ENCODE measurements at places on chromosomes 11 and 22.

DNA sequence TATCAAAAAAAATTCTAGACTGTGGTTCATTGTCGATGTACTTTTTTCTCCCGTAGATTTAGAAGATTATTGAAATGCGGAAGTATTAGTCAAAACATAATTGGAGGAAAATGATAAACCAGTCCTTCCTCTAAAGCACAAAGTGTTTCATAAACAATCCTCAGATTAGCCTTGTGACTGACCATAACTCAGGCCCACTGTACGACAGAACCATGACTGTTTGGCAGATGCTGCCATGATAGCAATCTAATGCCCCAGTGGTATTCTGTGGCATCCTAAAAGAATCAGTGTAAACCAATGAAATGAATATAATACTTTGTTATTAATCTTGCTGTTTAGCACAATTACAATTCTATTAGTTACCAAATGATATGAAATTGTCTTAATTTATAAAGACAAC, 127.0 kb upstream of the CTSC start:
- no peak for DNase-seq

GRCh38 chr22:19760058-19760950, at the start of gene TBX1:
Gene TBX1 (plus strand): TSS chr22:19760778. CDS start chr22:19760844, 66 bp downstream.
- no peak for DNase-seq

DNA sequence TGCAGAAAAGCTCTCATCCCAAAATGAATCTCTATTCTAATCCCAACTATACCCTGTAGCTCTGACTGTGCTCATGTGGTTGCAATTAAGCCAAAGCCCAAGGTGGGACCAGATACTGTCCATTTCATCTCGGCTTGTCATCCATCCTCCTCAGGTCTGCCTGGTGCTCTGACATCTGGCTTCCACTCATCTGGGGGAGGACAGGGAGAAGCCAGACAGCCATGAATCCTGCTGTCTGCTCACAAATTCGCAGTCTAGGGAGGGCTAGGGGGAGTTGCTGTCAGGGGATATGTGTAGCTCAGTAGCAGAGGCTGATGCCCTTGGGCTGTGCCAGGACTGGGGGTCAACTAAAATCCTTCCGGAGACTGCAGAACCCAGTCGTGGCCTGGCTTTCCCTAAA, 167.1 kb downstream of the ETS1 start:
- no peak for DNase-seq

DNA sequence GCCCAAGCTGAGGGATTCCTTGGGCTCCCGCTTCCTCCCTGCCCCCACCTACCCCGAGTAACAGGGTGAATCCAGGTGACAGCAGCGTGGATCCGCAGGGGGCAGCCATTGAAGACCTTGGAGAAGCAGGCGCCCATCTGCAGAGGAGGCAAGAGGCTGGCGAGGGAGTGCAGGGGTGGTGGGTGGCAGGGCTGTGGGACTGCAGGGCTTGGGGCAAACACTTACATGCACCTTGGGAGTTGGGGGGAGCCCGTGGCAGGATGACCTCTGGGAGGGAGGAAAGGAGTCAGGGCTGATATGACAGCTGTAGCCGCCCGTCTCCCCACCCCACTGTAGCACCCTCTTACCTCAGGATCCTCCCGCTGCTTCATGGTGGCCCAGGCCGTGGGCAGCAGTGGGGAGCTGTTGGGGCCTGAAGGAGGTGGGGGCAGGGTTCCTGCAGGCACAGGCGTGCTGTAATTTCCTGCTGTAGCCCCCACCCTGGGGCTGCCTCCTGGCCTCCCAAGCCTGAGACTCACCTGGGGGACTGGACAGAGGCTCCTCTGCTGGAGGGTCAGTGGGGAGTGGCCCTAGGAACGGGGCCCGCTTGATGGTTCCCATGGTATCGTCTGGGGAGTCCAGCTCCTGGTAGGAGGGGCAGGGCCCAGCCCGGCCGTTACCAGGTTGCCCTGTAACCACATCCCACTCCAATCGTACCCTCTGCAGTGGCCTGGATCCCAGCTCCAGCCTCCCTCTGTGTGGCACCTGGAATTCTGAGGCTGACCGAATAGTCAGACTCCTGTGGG, 6.1 kb downstream of the MAP4K2 start:
- DNase-seq = no peak

DNA sequence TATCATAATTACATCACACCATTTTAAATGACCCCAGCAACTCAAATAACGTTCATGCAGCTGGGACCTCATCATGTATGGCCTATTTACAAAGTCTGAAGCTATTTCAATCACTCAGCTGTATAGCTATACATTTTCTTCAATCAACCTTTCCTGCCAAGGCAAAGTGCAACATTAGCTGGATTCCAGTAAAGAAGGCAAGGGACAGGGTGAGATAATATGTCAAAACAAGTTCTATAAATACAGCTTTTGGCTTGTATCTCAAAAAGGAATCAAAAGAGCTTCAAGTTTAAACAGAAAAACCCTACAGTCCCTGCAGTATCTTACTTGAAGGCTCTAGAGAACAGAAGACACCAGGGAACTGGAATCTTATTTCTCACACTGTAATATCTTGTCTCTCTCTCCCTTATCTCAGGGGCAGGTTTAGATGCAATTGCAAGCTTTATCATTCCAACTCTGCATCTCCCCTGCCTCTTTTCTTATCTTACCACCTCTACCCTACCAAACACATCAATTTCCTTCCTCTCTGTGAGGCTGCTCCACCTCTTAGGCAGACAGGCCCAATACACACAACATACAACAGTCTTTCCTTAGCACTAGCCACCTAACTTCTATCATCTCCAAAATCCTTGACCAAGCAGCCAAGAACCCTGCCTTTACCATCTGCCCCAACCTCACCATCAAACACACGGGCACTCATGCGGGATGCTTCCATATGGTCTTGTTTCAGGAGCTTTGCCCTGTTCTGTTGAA, 34.5 kb downstream of the CELF1 start:
- peak; percentile 44 for DNase-seq

- DNase-seq = no peak
Observed at GRCh38 chr11:117833401-117833891, 8.9 kb upstream of the FXYD2 start.

- no peak for DNase-seq
Observed at GRCh38 chr11:41222236-41222635, 237.2 kb downstream of the LRRC4C start.

DNA sequence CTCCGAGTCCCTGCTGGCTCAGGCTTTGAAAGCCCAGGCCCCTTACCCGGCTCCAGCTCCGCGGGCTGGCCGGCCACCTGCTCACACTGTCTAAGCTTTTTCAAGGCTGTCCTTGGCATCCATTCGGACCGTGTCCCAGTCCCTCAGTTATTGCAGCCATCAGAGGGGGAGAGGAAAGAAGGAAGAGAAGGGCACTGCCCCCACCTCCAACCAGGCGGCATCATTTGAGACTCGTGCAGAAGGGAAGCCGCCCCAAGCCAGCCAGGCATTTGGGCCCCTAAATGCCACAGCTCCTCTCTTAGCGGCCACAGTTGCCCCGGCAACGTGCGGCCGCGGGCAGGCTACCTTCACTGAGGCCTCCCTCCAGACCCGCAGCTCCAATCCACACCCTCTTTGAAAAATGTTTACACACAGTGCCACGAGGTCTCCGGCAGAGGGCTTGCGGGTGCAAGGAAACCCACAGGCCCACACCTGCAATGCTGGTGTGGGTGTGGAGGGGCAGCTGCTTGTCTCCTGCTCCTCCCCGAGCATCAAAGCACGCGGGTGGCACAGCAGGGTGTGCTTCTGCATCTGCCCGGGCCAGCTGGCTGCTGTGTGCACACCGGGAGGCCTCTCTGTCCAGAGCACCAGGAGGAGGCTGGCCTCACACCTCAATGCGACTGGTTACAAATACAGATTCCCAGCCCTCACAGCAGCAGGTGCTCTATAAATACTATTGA, 124.4 kb downstream of the CTTN start:
- no peak for DNase-seq

DNA sequence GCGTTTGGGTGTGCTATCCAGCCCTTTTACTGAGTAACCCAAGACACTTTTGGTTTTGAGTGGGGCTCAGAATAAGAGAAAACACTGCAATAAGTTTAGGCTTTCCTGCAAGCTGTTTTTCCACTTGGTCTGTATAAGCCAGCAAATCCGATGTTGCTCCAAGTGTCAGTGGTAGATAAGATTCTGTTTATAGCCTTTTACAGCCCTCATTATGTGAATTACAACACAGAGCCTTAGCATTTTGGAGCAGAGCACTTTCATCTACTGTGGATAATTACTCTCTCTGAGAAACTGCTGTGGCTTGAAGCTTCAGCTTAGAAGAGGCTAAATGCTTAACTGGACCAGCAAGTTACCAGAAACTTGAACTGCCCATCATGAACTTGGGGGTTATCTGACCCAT, 601.1 kb downstream of the JRKL start:
- no peak for DNase-seq

DNA sequence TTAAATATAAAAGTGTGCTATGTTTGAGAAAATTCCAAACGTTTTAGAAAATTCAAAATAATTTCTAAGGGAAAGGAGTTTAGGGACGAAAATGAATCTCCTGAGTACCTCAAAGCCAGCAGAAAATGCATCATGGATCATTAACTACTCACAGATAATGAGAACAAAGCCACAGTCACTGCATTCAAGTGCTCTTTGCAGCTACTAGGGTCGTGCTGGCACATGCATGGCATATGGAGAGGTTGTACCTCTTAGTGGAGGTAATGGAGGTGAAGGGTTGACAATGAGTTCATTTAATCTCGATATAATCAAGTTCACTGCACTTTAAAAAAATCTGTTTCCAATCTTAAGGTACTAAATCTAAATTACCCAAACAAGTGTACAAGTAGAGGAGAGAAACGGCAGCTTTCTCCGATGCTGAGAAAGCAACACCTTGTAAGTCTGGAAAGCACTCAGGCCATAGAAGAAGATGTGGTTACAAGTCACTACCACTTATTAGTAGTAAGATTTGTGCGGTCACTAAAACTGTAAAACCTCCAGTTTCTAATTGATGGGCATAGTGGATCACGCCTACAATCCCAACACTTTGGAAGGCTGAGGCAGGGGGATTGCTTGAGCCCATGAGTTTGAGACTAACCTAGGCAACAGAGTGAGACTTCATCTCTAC, 261.1 kb upstream of the ANO3 start:
- DNase-seq = peak; percentile 65

DNA sequence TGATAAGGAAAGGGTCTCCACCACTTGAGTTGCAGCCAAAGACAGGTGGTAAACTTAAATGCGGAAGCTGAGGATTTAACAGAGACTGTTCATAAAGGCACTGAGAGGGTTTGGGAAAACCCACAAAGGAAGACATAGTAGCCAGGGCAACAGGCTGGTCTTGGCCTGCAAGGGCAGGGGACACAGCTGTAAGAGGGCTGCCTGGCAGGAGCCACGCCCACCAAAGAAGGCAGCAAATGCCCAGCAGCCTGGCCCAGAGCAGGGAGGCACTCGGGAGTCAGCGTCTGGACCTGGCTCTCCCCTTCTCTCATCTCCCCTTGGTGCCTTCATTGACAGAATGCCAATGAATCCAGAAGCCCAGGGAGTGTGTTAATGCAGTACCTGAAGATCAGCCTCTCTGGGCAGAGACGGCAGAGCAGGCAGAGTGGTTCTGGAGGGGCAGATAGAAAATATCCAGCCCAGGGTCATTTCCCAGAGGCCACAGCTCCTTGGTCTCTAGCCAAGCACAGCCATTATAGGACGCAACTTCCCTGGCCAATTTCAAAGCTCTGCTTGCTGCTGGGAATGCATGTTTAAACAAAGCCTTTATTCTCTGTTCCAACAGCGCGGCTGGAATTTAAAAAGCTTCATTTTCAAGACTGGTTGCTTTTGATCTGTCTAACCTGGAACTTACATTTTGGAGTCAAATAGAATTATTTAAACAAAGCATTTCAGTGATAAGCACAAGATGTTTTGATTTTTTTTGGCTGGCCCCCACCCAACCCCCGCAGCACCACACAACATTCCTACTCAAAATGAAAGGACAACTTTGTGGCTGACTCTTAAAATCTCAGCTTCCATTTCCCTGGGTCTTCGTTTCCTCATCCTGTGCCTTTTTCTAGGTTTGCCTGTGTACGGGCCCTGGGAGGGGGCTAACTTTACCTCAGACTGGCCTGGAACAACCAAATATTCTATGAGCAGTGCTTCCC, 125.6 kb upstream of the LMO1 start:
- no peak for DNase-seq

DNA sequence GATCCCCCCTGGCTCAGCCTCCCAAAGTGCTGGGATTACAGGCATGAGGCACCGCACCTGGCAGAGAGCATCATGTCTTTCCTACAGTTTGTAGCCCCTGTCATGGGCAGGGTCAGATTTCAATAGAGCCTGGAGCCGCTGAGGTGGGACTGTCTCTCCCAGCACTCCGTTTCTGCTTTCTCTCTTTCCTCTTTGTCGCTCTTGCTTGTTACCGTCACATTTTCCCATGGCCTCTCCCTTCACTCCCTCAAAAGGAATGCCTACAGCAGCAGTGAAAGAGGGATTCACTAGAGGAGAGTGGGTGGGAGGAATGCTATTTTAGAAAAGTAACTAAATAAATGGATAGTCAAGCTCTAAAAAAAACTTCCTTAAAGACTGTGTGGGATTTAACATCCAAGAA, 136.7 kb upstream of the TTC12 start:
- DNase-seq = no peak

- DNase-seq = no peak
Observed at GRCh38 chr22:47835726-47836125, 1073.3 kb downstream of the TBC1D22A start.

GRCh38 chr22:39351689-39352214, 2.0 kb downstream of the SYNGR1 start:
- peak; percentile 64 for DNase-seq

DNA sequence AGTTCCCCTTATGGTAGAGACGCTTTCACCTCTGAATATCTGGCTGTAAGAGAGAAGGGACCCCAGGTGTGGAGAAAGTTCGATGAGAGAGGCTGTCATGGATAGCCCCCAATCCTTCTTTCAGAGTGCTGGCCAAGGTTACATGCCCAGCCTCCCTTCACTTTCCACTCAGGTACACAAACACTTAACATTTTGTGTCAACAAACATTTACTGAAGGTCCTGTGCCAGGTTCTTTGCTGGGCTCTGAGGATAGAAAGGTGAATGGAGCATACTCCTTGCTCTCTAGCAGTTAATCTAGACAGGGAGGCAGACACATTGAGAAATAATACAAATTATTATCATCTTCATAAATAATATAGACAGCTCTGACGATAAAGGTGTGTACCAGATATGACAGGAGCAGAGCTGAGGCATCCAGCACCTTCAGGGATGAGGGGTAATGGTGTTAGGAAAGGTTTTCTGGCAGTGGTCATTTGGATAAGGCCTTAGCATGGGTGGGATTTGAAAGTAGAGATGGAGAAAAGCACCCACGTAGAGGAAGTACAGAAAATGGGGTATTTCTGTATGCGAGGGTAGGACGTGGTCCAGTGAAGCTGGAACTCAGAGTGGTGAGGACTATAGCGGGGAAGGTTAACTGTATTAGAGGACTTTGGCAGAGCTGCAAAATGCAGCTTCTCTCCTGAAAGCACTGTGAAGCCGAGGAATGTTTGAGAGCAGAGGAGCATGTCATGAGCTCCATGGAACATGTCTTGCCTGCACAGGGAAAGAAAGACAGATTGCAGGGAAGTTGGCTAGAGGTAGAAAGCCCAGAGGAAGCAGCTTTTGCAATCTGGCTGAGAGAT, 19.6 kb downstream of the PPFIBP2 start:
- DNase-seq = no peak

DNA sequence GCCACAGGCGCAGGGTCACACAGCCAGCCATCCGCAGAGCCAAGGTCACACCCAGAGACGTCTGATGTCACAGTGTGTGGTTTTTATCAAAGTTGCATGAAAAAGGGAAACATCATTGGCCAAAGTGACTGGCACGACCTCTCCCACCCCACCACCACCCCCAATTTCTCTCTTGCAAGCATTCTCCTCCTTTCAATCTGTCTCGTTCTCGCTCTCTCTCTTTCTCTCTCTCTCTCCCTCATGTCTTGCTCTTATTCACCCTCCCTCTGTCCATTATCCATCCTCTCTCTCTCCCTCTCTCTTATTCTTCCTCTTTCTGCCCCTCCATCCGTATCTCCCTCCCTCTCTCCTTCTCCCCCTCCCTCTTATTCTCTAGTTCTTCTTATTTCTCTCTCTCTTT, 40.6 kb downstream of the MN1 start:
- no peak for DNase-seq

Measured in NCI-H2171 (cell line).